ENCODE measurements at places on chromosomes 5 and 9. TPM values are rescaled to one million over a fixed set of nuclear protein-coding genes. Genes with fewer than 3 reads are reported as not detected.

- peaks cover 25% of the 10 kb centered on the region for H3K4me1 ChIP-seq
- peak; percentile 89 for DNase-seq
- H3K27me3 ChIP-seq = no peaks in the 10 kb centered on the region
- peak overlapping the region; percentile 69 for H3K27ac ChIP-seq
- H3K4me3 ChIP-seq = peak overlapping the region; percentile 49
These were observed 267.0 kb downstream of the EBF1 start for GRCh38 chr5:158832731-158833130.

- H3K4me1 ChIP-seq = no peaks in the 10 kb centered on the region
- no peak for DNase-seq
- H3K27ac ChIP-seq = no peak overlapping the region
- H3K4me3 ChIP-seq = no peak overlapping the region
These were observed 120.5 kb downstream of the ADAMTS2 start for GRCh38 chr5:179224741-179225140.

DNA sequence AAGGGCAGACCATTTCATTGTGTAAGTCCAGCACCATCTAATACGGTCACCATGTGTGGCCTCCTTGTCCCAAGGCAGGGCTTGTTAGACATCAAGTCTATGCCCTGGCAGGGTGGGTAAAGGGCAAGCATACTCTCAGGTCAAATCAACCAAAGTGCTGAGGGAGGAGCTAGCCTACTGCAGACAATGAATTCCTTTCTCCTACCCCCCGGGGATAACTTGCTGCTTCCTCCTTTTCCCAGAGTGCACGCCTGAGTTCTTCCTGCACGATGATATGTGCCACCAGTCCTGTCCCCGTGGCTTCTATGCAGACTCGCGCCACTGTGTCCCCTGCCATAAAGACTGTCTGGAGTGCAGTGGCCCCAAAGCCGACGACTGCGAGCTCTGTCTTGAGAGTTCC lies 71.4 kb downstream of the RFK start:
- H3K27me3 ChIP-seq = no peaks in the 10 kb centered on the region
- H3K27ac ChIP-seq = no peak overlapping the region
- H3K36me3 ChIP-seq = no peaks in the 10 kb centered on the region
- no peak for DNase-seq

GRCh38 chr5:172166030-172166826 lies 21.8 kb downstream of the STK10 start:
- peaks cover 17% of the 10 kb centered on the region for H3K4me1 ChIP-seq
- H3K36me3 ChIP-seq = no peaks in the 10 kb centered on the region
- no peaks in the 10 kb centered on the region for H3K27me3 ChIP-seq
- no peak overlapping the region for H3K4me3 ChIP-seq
- no peak for DNase-seq
- H3K27ac ChIP-seq = no peak overlapping the region

GRCh38 chr9:19409401-19410194 lies 789 bp downstream of the ACER2 start:
- H3K27me3 ChIP-seq = no peaks in the 10 kb centered on the region
- no peak overlapping the region for H3K27ac ChIP-seq
- H3K4me3 ChIP-seq = peak overlapping the region; percentile 91
- peak; percentile 18 for DNase-seq
- H3K4me1 ChIP-seq = peaks cover 23% of the 10 kb centered on the region

GRCh38 chr5:149550594-149551226 lies 529 bp downstream of the CSNK1A1 start:
- DNase-seq = peak; percentile 48
- H3K4me3 ChIP-seq = peak overlapping the region; percentile 98
- H3K4me1 ChIP-seq = peaks cover 32% of the 10 kb centered on the region
- no peaks in the 10 kb centered on the region for H3K27me3 ChIP-seq
- H3K27ac ChIP-seq = peak overlapping the region; percentile 96

GRCh38 chr5:73093943-73094342 lies 26.4 kb upstream of the TMEM171 start:
- no peaks in the 10 kb centered on the region for H3K27me3 ChIP-seq
- peak overlapping the region; percentile 58 for H3K27ac ChIP-seq
- H3K4me3 ChIP-seq = no peak overlapping the region
- peak; percentile 87 for DNase-seq
- H3K4me1 ChIP-seq = peaks cover 12% of the 10 kb centered on the region
- peaks cover 7% of the 10 kb centered on the region for H3K36me3 ChIP-seq

DNA sequence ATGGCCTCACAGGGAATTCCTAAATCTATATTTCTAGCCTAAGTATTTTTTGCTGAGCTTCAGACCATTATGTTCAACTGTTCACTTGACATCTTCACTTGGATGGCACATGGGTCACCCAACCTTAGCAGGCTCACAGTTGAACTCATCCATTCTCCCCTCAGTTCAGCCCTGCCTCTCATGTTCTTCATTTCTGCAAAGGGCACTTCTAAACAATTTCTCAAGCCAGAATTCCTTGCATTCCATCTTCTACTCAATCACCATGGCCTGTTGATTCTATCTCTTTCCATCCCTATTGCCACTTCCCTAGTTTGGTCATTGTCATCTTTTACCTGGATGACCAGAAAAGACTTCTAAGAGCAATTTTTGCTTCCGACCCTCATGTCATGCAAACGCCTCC lies 7.3 kb upstream of the RGS3 start:
- H3K4me1 ChIP-seq = peaks cover 27% of the 10 kb centered on the region
- H3K27ac ChIP-seq = peak overlapping the region; percentile 83
- no peaks in the 10 kb centered on the region for H3K27me3 ChIP-seq
- H3K4me3 ChIP-seq = no peak overlapping the region

PCA3 gene
- total RNA-seq = not detected

LECT2 gene
- total RNA-seq = not detected

TMEM174 gene
- total RNA-seq = not detected
